Activated naive CD8-positive, alpha-beta T cell treated with anti-CD3 and anti-CD28 coated beads, Interleukin-2, amount 10 ng/mL, durations not matched to agents 7 days and 5 days (primary cell): ENCODE measurements at places on chromosomes 7 and 10. TPM values are rescaled to one million over a fixed set of nuclear protein-coding genes. Genes with fewer than 3 reads are reported as not detected.
A peak's percentile ranks its signal among the peaks of the same experiment; 100 is the strongest.

DNA sequence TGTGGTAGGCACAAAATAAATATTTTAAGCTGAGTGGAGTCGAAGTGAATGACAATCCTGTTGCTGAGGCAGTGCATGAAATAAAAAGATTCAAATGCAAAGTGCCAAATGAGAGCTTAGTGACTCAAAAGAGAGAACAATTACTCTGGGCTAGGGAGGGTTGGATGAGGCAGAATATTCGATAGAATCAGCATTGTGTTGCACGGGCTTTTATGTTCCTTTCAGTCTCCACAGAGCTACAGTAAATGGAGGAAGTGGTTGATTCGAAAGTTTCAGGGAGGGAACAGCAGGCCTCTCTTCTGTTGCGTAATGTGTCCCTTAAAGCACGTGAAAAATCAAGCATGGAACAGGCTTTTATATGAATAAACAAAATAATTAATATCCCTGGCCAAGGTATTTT, 599.3 kb upstream of the CELF2 start:
- peak overlapping the region; percentile 8 for H3K4me3 ChIP-seq
- peak overlapping the region; percentile 57 for H3K27ac ChIP-seq
- peaks cover 3% of the 10 kb centered on the region for H3K27me3 ChIP-seq
- peaks cover 11% of the 10 kb centered on the region for H3K4me1 ChIP-seq
- H3K36me3 ChIP-seq = no peaks in the 10 kb centered on the region

DNA sequence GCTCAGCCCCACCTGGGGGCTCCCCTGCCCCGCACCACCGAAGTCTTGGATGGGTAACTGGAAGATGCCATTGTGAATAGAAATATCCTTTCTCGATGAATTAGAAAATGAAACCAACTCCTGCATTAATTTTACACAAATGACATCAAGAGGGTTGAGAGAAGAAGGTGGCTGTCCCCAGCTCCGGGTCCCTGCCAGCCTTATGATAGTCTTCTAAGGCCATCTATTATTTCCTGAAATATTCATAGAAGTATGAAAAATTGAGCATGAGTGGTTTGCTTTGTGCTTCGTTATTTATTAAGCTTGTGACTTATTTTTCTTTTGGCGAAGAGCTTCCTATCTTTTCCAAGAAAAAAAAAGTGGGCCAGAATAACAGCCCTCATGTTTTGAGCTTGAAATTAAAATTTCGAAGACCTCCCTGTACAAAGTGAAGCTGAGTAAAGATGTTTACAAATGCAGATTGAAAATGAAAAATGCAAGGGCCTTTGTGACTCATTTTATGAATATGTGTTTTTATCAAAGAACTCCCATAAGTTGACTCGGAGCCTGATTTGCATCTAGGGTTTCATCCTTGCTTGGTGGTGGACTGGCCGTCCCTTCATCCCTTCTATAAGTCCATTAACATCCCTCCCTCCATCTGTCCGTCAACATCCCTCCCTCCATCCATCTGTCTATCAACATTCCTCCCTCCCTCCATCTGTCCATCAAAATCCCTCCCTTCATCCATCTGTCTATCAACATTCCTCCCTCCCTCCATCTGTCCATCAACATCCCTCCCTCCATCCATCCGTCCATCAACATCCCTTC, 20.5 kb upstream of the CFAP46 start:
- no peaks in the 10 kb centered on the region for H3K36me3 ChIP-seq
- peaks cover 6% of the 10 kb centered on the region for H3K27me3 ChIP-seq
- H3K4me1 ChIP-seq = peaks cover 13% of the 10 kb centered on the region

DNA sequence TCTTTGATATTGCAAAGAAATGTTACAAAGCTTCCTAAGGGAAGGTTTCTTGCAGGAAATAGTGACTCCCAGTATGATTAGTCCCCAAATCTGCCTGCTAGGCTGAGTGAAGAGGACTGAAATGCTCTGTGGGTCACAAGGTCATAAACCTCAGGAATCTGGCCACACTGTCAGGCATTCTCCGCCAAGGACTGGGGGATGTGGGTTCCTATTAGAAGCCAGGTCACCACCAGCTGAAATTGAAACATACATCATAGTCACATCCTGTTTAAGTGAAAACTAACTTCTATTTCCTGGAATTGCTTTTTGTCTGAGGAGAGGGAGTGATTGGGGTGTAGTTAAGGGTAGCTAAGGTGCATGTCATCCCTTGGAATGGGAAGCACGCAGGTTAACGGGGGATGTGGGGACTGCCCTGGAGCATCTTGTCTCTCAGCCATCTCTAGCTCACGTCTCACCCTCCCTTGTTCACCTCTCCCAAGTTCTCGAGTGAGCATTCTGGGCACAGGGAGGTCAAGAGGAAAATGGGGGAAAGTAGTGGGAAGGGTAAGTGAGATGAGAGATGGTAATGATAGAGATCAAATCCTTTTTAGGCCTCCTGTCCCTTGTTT, 12.0 kb upstream of the GSAP start:
- peak overlapping the region; percentile 84 for H3K27ac ChIP-seq
- DNase-seq = no peak
- peaks cover 32% of the 10 kb centered on the region for H3K4me1 ChIP-seq
- peaks cover 1% of the 10 kb centered on the region for H3K36me3 ChIP-seq
- H3K27me3 ChIP-seq = peaks cover 12% of the 10 kb centered on the region

The MICALL2 gene
- total RNA-seq = 3.9 TPM

The ADAMTS14 gene
- not detected for total RNA-seq
